Activated CD4-positive, alpha-beta T cell treated with anti-CD3 and anti-CD28 coated beads, Interleukin-2, amount 50 U/mL, for 16 hours (primary cell): ENCODE measurements at places on chromosomes 3 and 15.
A peak's percentile ranks its signal among the peaks of the same experiment; 100 is the strongest.

DNA sequence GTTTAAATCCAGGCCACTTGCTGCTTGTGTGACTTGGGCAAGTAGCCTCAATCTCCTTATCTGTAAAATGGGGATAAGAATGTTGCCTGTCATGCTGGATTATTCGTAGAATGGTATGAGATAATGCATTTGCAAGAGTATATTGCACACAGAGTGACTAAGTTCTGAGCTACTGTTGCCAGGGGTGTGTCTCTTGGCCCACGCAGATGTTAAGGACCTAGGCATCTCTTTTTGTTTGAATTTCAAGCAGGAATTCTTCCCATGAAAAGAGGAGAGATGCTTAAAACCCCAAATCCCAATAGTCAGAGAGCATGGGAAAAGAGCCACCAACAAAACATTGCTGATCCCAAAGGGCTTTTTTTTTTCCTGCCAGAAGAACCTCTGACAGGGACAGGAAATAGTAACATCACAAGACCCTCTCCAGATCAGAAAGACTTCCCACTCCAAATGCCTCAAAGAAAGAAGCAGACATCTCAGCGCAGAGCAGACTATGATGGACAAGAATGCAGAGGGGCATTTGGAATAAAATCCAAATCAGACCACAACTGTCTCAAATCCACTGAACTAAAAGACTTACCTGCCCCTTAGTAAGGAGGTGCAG is 90.5 kb downstream of the MRPL46 start:
- no peak for DNase-seq

DNA sequence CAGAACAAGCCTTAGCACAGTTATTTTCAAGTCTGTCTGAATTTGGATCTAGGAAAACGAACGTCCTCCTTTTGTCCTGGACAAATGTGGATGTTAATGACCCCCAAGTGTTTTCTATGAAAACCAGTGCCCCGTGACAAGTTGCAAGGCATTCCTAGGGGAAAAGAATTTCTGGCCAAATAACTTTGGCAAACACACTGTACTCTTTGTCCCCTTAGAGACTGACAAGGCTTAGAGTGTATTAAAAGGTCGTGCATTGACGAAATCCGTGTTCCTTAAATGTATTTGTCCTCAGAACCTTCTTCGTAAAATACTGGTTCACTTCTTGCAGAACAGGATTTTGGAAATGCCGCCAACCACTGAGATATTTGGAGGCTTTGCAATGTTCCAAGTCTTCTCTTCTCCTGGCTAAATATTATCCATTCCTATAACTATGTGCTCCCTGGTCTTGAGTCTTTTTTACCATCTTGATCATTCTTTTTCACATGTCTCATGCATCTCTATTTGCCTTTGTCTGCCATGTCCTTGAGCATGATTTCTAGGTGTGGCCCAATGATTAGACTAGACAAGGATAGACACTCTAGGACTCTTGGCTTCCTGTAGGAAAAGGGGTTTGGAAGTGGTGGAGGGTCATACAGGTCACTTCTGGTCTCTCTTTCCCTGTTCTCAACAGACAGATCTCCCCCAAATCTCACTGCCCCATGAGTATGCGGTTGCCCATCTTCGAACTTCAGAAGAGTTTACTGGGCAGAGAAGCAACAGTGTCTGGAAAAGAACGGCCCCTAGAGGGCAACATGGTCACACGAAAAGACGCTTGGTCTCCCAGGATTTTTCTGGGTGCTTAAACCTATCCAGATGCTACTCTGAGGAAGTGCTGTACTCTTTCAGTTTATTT is 117.5 kb downstream of the EDEM1 start:
- peak; percentile 38 for DNase-seq

GRCh38 chr3:4606911-4607310 is 113.8 kb downstream of the ITPR1 start:
- DNase-seq = no peak

- DNase-seq = no peak
Observed at GRCh38 chr3:15211937-15212336, 5.9 kb downstream of the CAPN7 start.

- no peak for DNase-seq
Observed at GRCh38 chr3:192860454-192860853, 57.2 kb downstream of the MB21D2 start.

DNA sequence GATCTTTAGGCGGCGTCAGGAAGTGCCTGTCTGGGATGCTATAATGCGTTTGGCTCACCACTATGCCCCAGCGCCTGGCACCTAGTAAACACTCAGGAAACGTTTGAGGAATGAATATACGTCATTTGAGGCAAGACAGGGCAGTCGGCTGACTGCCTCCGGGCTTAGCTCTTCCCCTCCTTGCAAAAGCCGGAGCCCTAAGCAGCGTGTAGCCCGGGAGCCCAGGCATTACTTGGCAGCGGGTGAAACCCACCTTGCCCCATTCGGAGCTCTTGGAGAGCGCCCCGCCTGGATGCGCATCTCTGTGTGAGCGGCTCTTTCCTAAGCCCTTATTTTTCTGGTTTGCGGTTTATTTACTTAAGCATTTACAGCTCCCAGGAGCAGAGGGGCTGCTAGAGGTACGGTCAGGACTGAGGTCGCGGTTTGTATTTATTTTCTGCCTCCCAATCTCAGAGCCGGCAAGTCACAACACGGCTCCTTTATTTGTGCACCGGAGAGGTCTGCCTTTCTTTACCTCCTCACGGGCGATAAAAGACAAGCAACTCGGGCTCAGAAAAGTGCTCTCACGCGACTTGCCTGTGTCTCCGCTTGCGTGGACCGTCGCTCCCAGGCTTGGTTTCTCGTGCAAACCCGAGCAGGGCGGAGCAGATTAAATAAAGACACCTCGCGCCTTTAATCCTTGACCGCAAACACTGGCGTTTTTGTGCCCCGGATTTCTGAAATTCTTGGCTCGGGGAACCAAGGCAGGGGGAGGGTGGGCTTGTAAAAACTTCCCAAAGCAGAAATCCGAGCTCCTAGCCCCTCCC is 737 bp upstream of the ITPR1 start:
- peak; percentile 41 for DNase-seq

- no peak for DNase-seq
Observed at GRCh38 chr15:34944936-34945335, 24.6 kb downstream of the AQR start.

DNA sequence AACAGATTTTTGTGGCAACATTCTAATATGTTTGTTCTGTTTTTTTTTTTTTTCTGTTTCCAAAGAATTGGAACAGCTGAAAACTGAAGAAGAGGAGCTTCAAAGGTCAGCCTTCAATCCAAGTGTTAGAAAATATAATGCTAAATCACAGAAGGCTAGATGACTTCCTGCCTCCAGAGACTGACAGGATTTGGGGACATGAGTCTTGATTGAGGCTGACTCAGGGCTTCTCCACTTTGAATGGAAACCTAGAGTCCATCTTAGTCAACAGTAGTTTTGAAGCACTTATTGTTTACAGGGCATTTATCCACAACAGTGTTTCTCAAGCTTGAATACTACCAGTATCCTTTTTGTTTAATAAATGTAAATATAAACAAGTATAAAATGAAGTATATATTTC is 44.5 kb upstream of the RAD51 start:
- no peak for DNase-seq

DNA sequence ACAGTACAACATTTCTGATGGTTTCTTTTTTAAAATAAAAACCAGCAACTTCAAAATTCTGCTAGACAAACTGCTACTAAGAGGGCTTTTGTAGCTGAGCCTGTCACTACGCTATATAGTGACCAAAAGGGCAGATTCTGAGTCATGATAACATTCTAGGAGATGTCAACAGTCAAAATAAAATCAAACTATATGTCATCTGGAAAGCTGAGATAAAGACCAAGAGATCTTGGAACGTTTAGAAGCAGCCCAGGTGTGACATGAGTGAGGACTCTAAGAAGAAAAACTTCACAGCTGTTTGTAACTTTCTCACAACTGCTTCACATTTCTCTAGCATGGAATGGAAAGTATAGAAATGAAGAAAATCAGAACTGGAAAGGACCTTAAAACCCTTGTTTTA is 84.6 kb downstream of the FILIP1L start:
- peak; percentile 58 for DNase-seq

- no peak for DNase-seq
Observed at GRCh38 chr3:16837602-16838001, 47.2 kb upstream of the PLCL2 start.

GRCh38 chr15:32675466-32675865 is 34.0 kb downstream of the SCG5 start:
- DNase-seq = no peak

GRCh38 chr3:136624371-136624770 is 127.8 kb downstream of the STAG1 start:
- DNase-seq = no peak

DNA sequence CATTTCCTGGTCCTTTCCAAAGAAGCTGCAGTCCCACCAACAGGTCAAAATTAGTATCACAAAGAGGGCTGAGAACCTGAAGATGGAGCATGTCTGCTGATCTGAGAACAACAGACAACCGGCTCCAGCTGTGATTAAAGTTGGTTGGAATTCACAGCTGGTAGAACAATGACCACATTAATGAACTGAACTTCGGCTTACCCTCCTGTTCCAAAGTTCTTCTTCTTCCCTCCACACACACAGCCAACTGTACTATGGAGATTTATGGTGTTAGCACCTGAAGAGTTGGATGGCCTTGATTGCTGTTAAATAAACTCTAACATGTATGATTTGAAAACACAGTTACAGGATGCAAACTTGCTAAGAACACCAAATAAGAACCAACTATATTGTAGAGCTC is 27.4 kb upstream of the ROPN1 start:
- DNase-seq = no peak

GRCh38 chr3:44132061-44132460 is 109.6 kb upstream of the TOPAZ1 start:
- DNase-seq = no peak

GRCh38 chr3:146154995-146155394 is 6.0 kb downstream of the PLOD2 start:
- DNase-seq = no peak

GRCh38 chr3:18559331-18559842 is 134.2 kb upstream of the SATB1 start:
- peak; percentile 78 for DNase-seq

DNA sequence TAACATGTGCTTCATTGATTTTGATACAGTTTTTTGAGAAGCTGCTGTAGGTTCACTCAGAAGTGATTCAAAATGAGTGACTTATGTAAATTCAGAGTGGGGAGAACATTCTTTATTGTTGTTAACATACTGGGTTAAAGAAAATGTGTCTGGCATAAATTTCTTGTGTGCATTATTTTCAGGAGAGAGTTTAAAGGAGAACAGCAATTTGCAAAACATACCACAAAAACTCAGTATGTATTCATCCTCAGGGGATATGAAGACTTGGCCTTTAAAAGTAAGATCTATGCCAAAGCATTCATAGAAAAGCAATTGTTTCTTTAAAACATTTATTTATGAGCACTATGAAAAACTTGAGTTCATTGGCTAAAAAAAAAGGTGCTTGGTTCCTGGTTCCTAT is 1089.8 kb downstream of the ROBO2 start:
- DNase-seq = no peak

- DNase-seq = no peak
Observed at GRCh38 chr3:462851-463250, 266.3 kb downstream of the CHL1 start.

DNA sequence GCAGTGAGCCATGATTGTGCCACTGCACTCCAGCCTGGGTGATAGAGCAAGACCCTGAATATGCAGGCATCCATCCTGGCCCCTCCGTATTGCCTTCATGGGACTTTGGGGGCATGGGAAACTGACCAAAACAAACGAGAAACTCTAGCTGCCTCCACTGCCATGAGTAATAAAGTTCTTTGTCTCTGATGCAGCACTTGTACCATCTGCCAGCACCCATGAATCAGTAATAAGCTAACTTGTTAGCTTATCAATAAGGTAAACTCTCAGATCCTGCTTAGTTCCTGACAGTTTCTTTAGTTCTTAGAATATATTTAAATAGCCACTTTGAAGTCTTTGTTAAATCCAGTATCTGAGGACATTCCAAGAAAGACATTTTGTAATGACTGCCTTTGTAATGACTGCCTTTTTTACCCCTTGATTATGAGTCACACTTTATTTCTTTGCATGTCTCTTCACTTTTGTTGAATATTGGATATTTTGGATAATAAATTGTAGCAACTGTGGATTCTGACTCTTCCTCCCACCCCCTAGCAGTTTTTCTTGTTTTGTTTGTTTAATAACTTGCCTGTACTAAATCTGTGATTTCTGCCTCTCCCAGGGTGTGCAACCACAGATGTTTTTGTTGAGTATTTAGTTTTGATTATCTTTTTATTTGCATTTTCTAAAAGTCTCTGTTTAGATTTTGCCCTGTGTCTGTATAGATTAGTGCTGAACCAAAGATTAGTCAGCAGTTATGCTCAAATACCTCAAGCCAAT is 136.9 kb downstream of the HCN4 start:
- no peak for DNase-seq

DNA sequence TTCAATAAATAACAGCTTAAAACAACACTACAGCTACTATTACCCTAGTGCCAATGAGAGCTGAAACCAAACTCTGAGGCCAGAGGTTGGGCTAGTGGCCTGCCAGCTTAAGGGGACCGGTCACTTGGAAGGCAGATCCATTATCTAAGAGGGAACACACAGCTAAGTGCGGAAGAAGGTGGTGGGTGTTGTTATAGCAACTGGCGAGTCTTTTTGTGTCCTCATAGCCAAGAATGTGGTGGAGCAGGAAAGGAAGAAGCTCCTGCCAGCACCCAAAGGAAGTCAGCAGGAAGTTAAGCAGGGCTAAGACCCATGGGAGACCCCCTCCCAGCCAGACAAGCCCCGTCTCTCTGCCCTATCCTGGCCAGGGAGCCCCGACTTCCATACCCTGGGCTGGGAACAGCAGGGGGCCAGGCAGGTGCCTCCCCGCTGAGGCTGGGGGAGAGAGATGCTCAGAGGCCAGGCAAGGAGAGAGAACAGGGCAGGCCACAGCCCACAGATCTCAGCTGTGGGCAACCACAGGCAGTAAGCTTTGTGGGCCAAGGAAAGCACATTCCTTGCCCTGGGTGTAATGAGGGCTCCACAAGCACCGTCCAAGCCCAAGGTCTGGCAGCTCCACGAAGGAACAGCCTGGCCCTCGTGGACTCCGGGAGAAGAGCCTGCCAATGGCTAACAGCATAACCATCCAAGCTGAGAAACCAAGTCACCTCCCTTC is 34.0 kb upstream of the HRH1 start:
- DNase-seq = no peak

GRCh38 chr3:5309171-5309570 is 121.7 kb downstream of the EDEM1 start:
- no peak for DNase-seq

GRCh38 chr3:116059421-116060096 is 385.7 kb downstream of the LSAMP start:
- no peak for DNase-seq

DNA sequence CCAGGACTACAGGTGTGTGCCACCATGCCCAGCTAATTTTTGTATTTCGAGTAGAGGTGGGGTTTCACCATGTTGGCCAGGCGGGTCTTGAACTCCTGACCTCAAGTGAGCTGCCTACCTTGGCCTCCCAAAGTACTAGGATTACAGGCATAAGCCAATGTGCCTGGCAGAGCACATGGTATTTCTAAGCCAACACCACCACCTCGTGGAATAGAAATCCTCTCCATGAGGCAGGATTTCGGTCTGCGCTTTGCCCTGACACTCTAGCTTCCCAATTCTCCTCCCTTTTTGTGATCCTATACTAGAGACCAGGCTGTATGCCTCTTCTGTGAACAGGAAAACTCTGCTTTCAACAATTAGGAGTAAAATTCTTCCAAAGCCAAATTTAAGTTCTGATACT is 372.2 kb downstream of the VGLL3 start:
- DNase-seq = no peak
